ENCODE measurements at places on chromosomes 6 and 20. TPM values are rescaled to one million over a fixed set of nuclear protein-coding genes. Genes with fewer than 3 reads are reported as not detected.

GRCh38 chr20:36400909-36401735, 95.0 kb downstream of the DLGAP4 start:
- DNase-seq, result no peak
- no peaks in the 10 kb centered on the region for H3K4me1 ChIP-seq
- H3K27me3 ChIP-seq, result peaks cover 12% of the 10 kb centered on the region
- H3K4me3 ChIP-seq, result no peak overlapping the region
- no peaks in the 10 kb centered on the region for H3K36me3 ChIP-seq
- H3K27ac ChIP-seq, result no peak overlapping the region

DNA sequence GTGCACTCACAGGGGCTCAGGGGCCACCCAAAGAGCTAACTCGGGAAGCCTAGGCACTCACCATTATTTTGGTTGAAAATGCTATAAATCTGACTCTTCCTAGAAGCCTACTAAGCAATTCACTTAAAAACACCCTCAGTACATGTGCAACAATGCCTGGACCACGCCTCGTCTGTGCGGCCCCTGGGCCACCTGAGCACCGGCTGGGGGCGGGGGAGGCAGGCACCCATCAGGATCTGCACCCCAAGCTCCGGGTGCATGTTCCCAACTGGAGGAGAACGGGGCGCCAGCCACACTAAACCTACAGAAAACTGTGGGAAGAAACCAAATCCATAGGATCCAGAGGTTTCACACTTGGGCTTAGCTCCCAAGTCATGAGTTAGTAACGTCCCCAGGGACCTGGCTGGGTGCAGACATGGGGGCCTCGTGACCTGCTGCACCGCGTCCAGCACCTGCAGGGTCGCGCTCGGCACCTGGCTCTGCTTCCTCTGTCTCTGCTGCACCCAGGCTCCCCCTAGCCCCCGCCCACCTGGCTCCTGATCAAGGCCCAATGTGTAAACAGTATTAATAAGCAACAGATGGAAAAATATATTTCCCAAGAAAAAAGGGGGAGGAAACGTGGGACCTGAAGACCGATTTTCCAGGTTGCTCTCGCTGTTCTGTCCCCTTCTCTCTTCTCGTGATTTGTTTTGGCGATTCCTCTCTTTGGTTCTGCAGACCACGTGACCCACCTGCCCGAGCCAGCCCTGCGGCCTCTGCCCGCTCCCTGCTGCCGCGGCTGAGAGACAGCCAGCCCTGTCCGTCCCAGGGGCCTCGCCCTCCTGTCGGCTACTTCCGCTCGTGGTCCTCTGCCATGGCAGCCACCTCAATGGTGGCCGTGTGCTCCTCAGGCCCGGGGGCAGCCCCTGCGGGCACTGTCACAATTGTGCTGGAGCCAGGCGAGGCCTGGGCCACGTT, 15.5 kb upstream of the HELZ2 start:
- H3K4me1 ChIP-seq, result no peaks in the 10 kb centered on the region
- peaks cover 37% of the 10 kb centered on the region for H3K36me3 ChIP-seq
- DNase-seq, result no peak

DNA sequence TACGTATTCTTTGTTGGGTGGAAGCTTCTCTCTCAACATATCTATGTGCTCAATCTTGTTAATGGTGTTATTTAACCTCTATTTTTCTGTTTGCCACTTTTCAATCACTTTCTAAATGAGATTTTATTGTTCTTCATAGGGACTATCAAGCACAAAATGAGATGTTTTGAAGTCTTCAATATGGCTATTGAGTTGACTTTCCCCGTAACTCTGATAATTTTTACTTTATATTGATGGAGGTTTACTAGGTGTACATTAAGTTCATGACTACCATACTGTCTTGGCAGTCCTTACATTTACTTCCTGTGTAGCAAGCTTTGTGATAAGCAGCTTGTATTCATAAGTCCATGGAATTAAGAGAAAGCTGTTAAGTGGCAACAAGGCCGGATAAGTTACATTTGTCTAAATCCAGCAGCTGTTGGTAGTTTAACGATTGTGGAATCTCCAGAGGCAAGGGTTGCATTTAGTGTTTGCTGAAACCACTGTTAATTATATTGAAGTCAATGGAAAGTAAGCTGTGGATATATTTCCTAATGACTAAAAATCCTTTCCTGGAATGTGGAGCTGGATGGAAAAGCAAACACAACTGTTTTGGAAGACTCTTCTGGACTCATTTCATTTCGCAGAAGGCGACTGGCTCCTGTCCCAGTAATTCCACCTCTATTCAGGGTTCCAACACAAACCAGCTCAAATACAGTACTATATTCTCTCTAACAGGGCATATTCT, 57.3 kb upstream of the SMIM29 start:
- H3K4me3 ChIP-seq, result no peak overlapping the region
- H3K4me1 ChIP-seq, result peaks cover under 1% of the 10 kb centered on the region
- peaks cover 2% of the 10 kb centered on the region for H3K36me3 ChIP-seq
- no peak overlapping the region for H3K27ac ChIP-seq

The JAG1 gene
- 2.8 TPM for total RNA-seq

GRCh38 chr20:32806356-32806755, 13.4 kb upstream of the MAPRE1 start:
- H3K36me3 ChIP-seq, result no peaks in the 10 kb centered on the region
- no peaks in the 10 kb centered on the region for H3K27me3 ChIP-seq
- no peak for DNase-seq
- no peak overlapping the region for H3K27ac ChIP-seq

The LPIN3 gene
- 1.2 TPM for total RNA-seq

The FOXQ1 gene
- total RNA-seq, result not detected

DNA sequence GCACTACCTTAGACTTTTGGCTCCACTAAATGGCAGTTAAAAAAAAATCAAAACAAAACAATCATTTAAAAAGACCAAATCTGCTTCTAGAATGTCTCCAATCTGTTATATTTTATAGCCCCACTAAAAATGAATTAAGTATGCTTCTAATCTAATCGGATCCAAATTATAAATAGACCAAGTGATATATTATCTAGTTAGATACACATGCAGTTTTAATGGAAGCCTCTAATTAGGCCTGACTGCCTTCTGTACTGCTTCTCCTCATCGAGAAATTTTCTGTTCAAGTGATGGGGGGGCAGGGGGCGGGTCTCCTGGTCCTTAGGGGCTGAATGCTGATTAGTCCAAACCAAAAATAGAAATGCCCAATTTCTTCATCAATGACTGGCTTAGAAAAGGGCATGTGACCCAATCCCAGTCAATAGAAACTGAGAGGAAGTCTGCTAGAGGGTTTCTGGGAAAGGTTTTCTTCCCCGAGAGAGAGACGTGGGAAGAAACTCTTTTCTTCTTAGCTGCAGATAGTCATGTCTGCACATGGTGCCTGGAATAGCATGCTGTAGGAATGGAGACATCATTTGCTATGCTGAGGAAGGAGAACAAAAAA, 6.9 kb downstream of the SESN1 start:
- peaks cover 22% of the 10 kb centered on the region for H3K4me1 ChIP-seq
- H3K27me3 ChIP-seq, result no peaks in the 10 kb centered on the region
- no peak overlapping the region for H3K27ac ChIP-seq
- peaks cover 3% of the 10 kb centered on the region for H3K36me3 ChIP-seq

The RAD21L1 gene
- total RNA-seq, result not detected

DNA sequence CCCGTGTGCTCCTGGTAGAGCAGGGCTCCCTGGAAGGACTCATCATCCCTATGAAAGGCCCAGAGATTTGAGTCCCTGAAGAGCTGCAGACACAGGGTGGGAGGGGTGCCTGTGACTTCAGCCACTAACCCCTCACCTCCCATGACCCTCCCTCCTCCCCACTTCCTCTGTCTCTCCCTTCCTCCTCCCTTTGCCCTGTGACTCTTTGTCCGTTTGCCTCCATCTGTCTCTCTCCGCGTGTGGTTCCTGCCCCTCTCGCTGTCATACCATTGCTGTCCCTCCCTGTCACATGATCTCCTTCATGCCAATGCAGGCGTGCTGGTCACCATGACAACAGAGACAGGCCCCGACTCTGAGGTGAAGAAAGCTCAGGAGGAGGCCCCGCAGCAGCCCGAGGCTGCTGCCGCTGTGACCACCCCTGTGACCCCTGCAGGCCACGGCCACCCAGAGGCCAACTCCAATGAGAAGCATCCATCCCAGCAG, 19.0 kb downstream of the EPB41L1 start:
- no peak overlapping the region for H3K27ac ChIP-seq
- no peak for DNase-seq
- H3K4me1 ChIP-seq, result no peaks in the 10 kb centered on the region
- H3K27me3 ChIP-seq, result peaks cover 4% of the 10 kb centered on the region
- H3K36me3 ChIP-seq, result no peaks in the 10 kb centered on the region

- no peak for DNase-seq
- H3K36me3 ChIP-seq, result peaks cover 5% of the 10 kb centered on the region
- H3K4me1 ChIP-seq, result no peaks in the 10 kb centered on the region
- H3K27me3 ChIP-seq, result peaks cover 42% of the 10 kb centered on the region
- H3K27ac ChIP-seq, result no peak overlapping the region
These were observed 83.7 kb upstream of the ZNF322 start for GRCh38 chr6:26743157-26743821.

The MAFB gene
- total RNA-seq, result 0.83 TPM

The ASIP gene
- total RNA-seq, result not detected

DNA sequence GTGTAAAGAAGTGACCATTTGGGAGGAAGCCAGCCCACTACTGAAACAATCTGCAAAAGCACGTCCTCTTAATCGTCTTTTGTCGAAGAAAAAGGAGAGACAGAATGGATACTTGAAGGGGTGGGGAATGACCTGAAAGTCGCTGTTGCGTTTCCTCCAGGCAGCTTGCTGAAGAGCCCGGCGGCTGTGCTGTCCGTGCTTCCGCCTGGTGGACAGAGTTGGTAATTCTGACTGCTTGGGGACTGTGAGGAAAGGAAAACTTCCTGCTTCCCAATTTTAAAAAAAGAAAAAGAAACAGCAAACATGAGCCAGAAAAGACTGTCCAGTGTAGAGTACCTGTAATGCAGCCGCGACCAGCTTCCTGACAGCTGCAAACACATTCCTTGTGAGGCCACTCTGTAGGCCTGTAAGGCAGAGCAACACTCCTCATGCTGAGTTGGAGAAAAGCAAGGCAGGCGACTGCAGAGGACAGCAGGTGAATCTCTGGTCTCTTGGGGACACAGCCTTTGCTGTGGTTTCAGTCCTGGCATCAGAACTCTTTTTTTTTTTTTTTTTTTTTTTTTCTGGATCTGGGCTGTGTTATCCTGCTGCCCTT, 251.1 kb upstream of the TBX18 start:
- H3K27me3 ChIP-seq, result no peaks in the 10 kb centered on the region
- H3K27ac ChIP-seq, result no peak overlapping the region
- H3K4me3 ChIP-seq, result no peak overlapping the region
- H3K36me3 ChIP-seq, result no peaks in the 10 kb centered on the region
- no peaks in the 10 kb centered on the region for H3K4me1 ChIP-seq

- H3K36me3 ChIP-seq, result no peaks in the 10 kb centered on the region
- peaks cover 26% of the 10 kb centered on the region for H3K27me3 ChIP-seq
- no peak overlapping the region for H3K27ac ChIP-seq
- H3K4me1 ChIP-seq, result no peaks in the 10 kb centered on the region
- no peak overlapping the region for H3K4me3 ChIP-seq
These were observed 110.2 kb upstream of the RREB1 start for GRCh38 chr6:6997263-6998193.

GRCh38 chr6:7228662-7229375, 84.2 kb downstream of the SSR1 start:
- H3K27me3 ChIP-seq, result no peaks in the 10 kb centered on the region
- H3K36me3 ChIP-seq, result peaks cover 59% of the 10 kb centered on the region
- no peak for DNase-seq
- H3K4me1 ChIP-seq, result peaks cover 4% of the 10 kb centered on the region
- no peak overlapping the region for H3K27ac ChIP-seq

The RRP36 gene
- total RNA-seq, result 71.4 TPM

The CCN6 gene
- total RNA-seq, result not detected

DNA sequence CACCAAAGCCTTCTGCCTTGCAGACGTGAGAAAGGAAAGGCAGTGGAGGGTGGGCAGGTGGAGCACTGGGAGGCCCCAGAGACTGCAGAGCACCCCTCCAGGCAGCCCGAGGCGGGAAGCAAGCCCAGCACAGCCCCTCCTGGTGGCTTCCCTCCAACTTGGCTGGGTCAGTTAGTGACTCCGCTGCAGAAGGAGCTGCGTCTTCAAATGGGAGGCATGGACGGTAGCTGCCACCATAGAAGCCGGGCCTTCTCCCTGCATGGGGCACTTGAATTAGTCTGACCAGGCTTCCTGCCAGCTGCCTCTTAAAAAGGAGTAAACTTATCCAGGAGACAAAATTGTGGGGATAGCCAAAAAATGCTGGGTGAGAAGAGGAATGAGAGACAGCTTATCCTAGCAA, 88.0 kb upstream of the RPS6KA2 start:
- H3K4me3 ChIP-seq, result no peak overlapping the region
- no peak for DNase-seq
- H3K27me3 ChIP-seq, result peaks cover 3% of the 10 kb centered on the region
- no peaks in the 10 kb centered on the region for H3K36me3 ChIP-seq
- no peaks in the 10 kb centered on the region for H3K4me1 ChIP-seq

The EEF1A2 gene
- 1.4 TPM for total RNA-seq

GRCh38 chr20:5608104-5608441, 142.1 kb upstream of the SHLD1 start:
- DNase-seq, result no peak
- H3K4me1 ChIP-seq, result peaks cover 50% of the 10 kb centered on the region
- no peaks in the 10 kb centered on the region for H3K27me3 ChIP-seq
- peak overlapping the region; percentile 100 for H3K4me3 ChIP-seq
- H3K27ac ChIP-seq, result peak overlapping the region; percentile 82
- peaks cover 40% of the 10 kb centered on the region for H3K36me3 ChIP-seq

The PRL gene
- total RNA-seq, result not detected

The ENPP5 gene
- not detected for total RNA-seq

DNA sequence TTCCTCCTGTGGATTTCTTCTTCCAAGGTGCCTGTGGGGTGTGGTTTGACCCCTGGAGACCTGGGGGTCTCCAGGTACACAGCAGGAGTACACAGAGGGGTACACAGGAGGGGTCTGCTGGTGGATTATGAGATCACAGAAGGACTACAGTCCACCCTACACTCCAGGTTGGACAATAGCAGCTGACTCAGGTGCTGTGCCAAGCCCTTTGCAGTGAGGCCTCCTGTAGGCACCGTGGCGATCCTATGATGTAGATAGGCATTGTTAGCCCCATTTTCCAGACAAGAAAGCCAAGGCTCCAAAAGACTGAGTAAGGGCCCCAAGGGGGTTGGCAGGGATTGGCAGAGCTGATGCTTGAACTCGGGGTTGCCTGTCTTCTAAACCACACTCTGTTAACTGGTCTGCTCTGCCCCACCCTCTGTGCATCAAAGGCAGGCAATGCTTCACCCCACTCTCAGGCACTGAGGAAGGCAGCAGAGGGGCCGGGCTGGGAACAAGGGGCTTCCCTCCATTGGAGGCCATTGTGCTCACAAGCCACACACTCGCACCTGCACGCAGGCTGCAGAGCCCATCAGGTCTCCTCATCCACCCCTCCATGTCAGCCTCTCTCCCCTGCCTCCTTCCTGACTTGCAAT, 77.5 kb upstream of the SIRPA start:
- no peak overlapping the region for H3K27ac ChIP-seq
- no peaks in the 10 kb centered on the region for H3K4me1 ChIP-seq
- no peaks in the 10 kb centered on the region for H3K36me3 ChIP-seq

The DNAH8 gene
- total RNA-seq, result not detected

Data from activated T-helper 2 cell treated with anti-CD3 and anti-CD28 coated beads, Interferon-gamma antibody, Interleukin-2, Interleukin-4, amounts not matched to agents 10 μg/mL and 5 μg/mL and 100 μg/mL, durations not matched to agents 14 hours and 24 hours and 36 hours (primary cell).